ENCODE measurements at places on chromosomes 11 and 22.

- no peak for DNase-seq
Measured at GRCh38 chr22:33572086-33572485, 348.2 kb downstream of the LARGE1 start.

- DNase-seq, result no peak
Measured at GRCh38 chr22:46346680-46347405, 11.3 kb downstream of the TRMU start.

DNA sequence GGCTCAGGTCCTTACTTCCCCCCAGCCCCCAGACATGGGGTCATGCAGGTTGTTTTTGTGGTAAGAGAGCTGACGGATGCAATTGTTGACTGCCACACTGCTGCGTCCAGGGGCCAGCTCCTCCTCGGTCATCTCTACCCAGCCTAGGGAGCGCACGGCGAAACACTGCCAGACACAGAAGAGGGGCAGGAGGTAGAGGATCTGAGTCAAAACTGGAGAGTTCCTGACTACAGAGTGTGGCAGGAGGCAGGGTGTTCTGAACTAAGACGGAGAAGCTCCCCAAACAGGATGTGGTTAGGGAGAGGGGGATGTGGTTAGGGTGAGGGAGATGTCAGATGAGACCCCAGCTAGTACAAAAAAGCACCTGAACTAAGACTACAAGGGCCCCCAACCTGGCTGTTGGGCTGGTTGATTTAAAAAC lies 12.3 kb downstream of the SMPD1 start:
- DNase-seq, result no peak

- DNase-seq, result no peak
Measured at GRCh38 chr22:32542677-32543357, 68.2 kb downstream of the FBXO7 start.

- no peak for DNase-seq
Measured at GRCh38 chr11:118341815-118342489, 553 bp downstream of the CD3D start.

GRCh38 chr11:61671527-61671926 lies 8.7 kb upstream of the DAGLA start:
- no peak for DNase-seq

Measured in activated T-cell treated with anti-CD3 and anti-CD28 coated beads, Interleukin-2, amount 50 U/mL, for 24 hours (primary cell).